ENCODE measurements at places on chromosomes 1 and 21. TPM values are rescaled to one million over a fixed set of nuclear protein-coding genes. Genes with fewer than 3 reads are reported as not detected.

NUDT4B gene
- not detected for total RNA-seq

ATP1A4 gene
- total RNA-seq, result 2.0 TPM

S100B gene
- total RNA-seq, result 144 TPM

OR2L13 gene
- 15.0 TPM for total RNA-seq

PLXNA2 gene
- total RNA-seq, result 115 TPM

ASTN1 gene
- 129 TPM for total RNA-seq

LAMC2 gene
- 0.12 TPM for total RNA-seq

CELA2B gene
- total RNA-seq, result not detected

TMEM61 gene
- 0.47 TPM for total RNA-seq

SERTAD4 gene
- 9.7 TPM for total RNA-seq

SPATA6 gene
- 28.9 TPM for total RNA-seq

ALG14 gene
- total RNA-seq, result 12.3 TPM

SLC22A15 gene
- total RNA-seq, result 48.0 TPM

SH2D5 gene
- total RNA-seq, result 29.6 TPM

CACHD1 gene
- total RNA-seq, result 18.7 TPM

TFF1 gene
- not detected for total RNA-seq

ZBED6 gene
- 22.1 TPM for total RNA-seq

Data from dorsolateral prefrontal cortex (tissue), 122 donors.